ENCODE measurements at places on chromosomes 12 and 14.
A peak's percentile ranks its signal among the peaks of the same experiment; 100 is the strongest.

DNA sequence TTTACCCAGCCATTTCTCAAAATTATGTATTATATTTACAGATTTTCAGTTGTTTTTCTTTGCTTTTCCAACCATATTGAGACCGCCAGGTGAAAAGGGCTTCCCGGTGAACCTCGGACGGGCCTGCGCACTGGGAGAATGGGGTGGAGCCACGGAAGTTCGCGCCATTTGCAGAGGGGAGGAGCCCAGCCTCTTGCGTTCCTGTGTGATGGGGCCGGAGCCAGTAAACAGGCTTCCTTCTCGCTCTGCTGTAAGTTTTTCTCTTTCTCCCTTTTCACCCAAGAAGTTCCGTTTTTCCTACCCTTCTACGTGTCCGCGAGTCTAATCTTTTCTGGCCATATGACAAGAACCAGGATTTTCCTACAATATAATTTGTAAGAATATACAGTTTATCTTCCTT is 1108.8 kb upstream of the SEL1L start:
- DNase-seq: peak; percentile 49

DNA sequence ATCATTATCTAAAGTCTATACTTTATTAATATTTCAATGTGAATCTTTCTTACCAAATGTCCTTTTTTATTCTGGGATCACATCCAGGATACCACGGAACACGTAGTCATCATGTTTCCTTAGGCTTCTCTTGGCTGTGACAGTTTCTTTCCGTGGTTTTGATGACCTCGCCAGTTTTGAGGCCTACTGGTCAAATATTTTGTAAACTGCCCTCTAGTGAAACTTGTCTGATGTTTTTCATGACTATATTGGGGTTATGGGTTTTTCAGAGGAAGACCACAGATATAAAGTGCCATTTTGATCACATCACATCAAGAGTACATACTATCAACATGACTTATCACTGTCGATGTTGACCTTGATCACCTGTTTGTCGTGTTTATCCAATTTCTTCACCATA is 14.1 kb upstream of the SERPINA6 start:
- DNase-seq: no peak

DNA sequence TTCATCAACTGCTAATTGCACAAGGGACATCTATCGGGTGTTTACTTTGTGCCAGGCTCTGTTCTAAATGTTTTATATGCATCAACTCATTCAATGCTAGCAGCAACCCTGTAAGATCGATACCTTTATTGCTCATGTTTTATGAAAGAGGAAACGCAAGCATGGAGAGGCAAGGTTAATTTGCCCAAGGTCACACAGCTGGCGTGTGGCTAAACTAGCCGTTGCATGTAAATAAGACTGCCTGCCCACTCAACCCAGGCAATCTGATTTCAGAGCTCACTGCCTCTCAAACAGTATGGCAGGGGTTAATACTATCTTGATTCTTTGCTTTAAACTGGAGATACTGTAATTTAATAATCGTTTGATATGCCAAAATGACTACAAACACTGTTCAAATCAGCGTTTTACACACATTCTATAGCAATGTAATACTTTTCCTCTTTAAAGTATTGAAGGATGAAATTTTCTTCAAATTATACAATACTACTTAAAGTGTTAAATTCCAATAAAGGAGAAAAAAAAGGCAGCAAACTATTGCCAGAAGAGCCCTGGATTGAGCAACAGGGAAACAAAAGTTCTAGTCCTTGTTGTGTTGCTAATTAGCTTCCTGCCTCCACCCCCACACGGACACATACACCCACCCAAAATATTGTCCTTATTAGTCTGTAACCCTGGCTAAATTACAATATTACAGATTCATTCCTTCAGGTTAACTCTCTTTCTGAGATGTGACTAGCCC is 39.1 kb upstream of the DHRS7 start:
- no peak for DNase-seq

- DNase-seq: no peak
These were observed 709.4 kb upstream of the MDGA2 start for GRCh38 chr14:48384821-48385220.

DNA sequence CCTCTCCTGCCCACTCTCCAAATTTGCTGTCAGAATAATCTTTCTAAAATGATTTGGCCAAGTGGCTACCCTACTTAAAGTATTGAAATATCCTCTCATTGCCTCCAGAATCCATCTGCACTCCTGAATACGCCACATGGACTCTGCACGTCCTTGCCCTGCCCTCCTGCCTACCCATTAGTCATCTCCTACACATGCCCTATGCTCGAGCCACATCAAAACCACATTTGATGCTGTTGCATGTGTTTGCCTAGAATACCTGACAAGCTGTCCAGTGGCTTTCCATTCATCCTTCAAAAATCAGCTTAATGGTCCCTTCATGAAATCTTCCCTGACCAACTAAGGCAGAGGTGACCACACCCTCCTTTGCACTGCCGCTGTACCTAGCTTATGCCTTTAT is 17.0 kb downstream of the VCPKMT start:
- no peak for DNase-seq
